ENCODE measurements at places on chromosomes 5 and 9.
A peak's percentile ranks its signal among the peaks of the same experiment; 100 is the strongest.

GRCh38 chr9:14315875-14316601, 2.1 kb upstream of the NFIB start:
- DNase-seq: peak; percentile 29

- DNase-seq: no peak
These were observed 61.6 kb upstream of the MAP1B start for GRCh38 chr5:72045692-72046091.

GRCh38 chr9:113590991-113591898, 127.7 kb downstream of the RGS3 start:
- DNase-seq: peak; percentile 56

DNA sequence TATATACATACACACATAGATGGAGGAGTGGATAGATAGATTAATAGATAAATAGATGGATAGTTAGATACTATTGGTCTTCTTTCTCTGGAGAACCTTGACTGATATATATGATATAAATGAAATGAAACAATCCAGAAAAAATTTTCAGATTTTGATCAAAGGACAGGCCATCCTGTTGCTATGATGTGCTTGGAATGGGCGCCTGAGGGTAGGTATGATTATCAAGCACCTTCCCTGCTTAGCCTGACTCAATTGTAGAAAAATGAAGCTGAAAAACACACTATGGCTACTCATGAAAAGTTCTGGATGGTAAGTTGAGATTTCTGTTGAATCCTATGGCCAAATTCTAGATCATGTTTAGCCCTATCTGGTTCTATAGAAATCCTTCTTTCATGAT, 266.5 kb upstream of the KLF4 start:
- DNase-seq: no peak

DNA sequence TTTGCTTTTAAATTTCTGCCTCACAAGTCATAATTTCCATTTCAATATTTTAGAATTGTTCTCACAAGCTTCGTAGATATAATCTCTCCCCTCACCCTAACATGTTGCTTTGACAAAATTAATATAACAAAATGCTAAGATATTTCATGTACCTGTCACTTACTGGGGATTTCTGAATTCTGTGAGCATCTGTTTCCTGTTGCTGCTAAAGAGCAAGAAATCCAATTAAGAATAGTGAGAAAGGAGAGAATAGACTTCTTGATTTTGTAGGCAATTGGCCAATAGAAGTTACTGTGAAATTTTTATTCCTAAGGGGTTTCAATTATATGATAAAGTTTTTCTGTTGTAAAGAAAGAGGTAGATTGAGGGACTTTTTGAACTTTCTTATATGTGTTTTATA, 796.5 kb upstream of the ARRDC3 start:
- DNase-seq: no peak

- DNase-seq: peak; percentile 75
These were observed 85.2 kb upstream of the ZBTB43 start for GRCh38 chr9:126719618-126720031.

- DNase-seq: no peak
These were observed 26.1 kb upstream of the RASGEF1C start for GRCh38 chr5:180235077-180235476.

GRCh38 chr5:5370059-5370774, 52.3 kb upstream of the ICE1 start:
- no peak for DNase-seq

- no peak for DNase-seq
These were observed 106.3 kb downstream of the NDUFAF2 start for GRCh38 chr5:61051267-61051666.

DNA sequence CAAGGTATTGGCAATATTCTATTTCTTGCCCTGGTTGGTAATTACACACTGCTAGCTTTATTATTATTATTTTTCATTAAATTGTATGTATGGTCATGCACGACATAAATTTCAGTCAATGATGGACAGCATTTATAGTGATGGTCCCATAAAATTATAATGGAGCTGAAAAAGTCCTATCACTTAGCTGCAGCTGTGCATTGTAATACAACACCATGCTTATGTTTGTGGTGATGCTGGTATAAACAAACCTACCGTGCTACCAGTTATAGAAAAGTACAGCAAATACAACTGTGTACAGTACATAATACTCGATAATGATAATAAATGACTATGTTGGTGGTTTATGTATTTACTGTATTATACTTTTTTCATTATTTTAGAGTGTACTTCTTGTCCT, 65.5 kb downstream of the NR3C1 start:
- DNase-seq: no peak

- DNase-seq: no peak
These were observed 10.3 kb downstream of the RUSC2 start for GRCh38 chr9:35500130-35500748.

- no peak for DNase-seq
These were observed 16.3 kb upstream of the ANXA1 start for GRCh38 chr9:73135394-73135793.

- no peak for DNase-seq
These were observed 35.9 kb upstream of the SARDH start for GRCh38 chr9:133773889-133774655.

DNA sequence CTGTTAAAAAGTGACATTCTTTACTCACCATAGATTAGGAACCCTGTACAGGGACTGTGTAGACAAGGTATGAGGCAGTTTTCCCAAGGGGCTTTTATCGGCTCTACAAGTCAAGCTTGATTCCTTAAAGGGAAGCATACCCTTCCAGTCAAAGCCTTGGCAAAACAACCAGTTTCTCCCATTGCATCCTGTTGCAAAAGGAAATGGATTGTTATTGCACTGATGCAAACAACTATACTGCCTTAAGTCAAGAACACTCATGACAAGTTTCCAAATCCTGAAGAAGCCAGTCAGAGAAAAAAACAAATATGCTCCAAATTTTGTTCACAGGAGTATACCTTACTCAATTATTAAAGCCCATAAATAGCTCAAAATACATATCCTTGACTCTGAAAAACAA, 67.5 kb downstream of the RGMB start:
- no peak for DNase-seq

- no peak for DNase-seq
These were observed 359.4 kb upstream of the ARRDC3 start for GRCh38 chr5:91742550-91742949.

DNA sequence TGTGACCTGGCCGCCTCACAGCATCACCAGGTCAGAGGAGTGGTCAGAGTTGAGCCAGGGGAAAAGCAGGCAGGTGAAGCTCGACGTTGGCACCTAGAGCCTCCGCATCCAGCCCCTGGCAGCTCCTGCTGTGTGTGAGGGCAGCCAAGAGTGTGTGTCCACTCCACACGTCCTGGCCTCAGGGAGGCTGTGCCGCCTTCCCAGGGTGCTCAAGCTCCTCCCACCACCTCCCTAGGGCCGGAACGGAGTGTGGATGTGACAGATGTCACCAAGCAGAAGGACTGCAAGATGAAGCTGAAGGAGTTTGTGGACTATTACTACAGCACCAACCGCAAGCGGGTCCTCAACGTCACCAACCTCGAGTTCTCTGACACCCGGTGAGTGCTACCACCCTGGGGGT, 72.5 kb downstream of the PHF2 start:
- DNase-seq: no peak

DNA sequence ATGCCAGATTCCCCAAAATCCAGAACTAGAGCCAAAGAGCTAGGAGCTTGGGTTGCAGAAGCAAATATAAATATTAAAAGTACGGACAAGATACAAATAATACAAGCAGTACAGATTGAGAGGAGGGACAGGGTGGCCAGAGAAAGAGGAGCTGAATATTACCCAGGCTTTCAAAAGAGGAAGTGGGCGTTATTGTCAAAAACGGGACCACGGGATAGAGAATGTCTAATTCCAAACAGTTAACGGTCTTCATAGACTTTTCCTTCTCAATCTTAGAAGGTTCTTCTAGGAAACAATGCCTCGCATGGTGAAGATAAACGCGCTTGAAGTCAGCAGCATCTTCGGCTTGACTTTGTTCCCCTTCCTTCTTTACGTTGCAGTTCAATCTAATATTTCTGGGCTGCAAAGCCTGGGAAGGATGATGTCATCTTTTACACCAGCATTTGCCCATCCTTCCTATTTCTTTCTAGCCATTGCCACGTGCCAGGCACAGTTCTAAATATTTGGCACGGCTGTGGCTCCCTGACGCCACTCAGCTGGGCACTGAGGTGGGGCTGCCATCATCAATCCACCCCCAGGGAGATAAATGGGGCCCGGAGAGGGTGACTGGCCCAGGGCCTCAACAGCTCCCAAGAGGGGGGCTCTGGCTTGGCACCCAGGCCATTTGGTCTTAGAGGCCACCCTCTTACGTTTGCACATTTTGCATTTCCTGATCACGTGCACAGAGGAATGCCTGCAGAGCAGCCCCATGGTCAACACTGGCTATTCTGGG, 16.3 kb upstream of the OLFM1 start:
- DNase-seq: no peak

- peak; percentile 22 for DNase-seq
These were observed 163.9 kb downstream of the CEMIP2 start for GRCh38 chr9:71604197-71605063.

- peak; percentile 34 for DNase-seq
These were observed 12.0 kb downstream of the GPSM1 start for GRCh38 chr9:136339173-136339957.

- DNase-seq: no peak
These were observed 9.5 kb downstream of the FBXO10 start for GRCh38 chr9:37566716-37567115.

GRCh38 chr9:128094950-128095544, 27.0 kb downstream of the SLC25A25 start:
- DNase-seq: no peak

GRCh38 chr5:77743181-77743580, 33.0 kb downstream of the TBCA start:
- DNase-seq: no peak

DNA sequence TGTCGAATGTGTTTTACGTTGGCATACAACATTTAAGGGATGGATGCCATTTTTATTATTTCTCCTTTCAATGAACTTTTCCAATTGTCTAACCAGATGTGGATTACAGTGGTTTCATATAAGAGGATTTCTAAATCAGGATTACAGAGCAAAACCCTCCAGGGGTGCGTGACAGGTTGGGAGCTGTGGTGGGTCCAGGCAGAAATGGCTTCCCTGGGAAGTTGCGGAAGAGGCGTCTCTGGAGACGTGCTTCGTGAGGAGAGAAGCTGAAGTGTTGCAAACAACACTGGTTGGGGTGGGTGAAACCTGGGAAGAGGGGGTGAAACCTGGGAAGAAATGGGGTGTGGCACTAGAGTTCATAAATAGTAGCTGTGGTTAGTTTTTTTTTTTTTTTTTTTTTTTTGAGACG, 4.5 kb upstream of the RPL26L1 start:
- DNase-seq: no peak

DNA sequence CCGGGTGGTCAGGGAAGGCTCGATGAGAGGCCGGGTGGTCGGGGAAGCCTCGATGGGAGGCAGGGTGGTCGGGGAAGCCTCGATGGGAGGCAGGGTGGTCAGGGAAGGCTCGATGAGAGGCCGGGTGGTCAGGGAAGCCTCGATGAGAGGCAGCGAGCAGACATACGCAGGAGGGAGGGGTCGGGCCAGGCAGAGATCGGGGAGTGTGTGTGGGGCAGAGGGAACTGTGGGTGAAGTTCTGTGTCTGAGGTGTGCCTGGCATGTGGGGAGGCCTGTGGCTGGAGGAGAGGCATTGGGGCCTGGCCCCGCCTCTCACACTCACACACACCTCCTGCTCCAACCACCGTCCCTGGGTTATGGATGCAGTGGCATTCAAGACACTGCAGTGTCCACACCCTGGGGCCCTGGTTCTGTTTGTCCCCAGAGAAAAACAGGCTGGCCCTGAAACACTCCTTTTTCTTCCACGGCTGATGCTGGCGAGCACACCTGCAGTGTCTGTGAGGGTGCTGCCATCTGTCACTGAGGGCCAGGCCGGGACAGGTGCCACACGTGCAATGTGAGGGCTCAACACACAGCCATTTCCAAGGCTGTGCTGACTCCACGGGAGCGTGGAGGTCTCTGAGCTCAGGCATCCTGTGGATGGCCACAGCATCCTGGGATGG, 6.5 kb upstream of the PLEKHG4B start:
- no peak for DNase-seq

DNA sequence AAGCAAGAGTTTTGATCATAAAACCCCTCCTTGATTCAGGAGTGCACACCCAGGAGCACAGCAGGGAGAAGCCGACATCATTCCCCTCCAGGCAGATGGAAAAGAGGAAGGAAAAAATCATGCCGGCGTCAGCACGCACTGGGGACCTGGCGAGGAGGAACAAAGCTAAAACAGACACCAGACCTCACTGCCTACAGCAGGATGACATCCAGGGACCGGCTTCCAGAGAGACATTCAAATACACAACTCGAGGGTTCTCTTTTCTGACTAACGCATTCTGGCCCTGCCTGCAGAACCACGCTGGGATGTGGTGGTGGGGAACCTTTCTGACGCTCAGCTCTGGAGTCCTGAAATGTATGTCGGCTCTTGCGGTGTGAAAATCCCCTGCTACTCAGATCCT, 2.7 kb downstream of the UBAC1 start:
- DNase-seq: no peak

GRCh38 chr5:36521838-36522745, 84.3 kb upstream of the SLC1A3 start:
- no peak for DNase-seq

- no peak for DNase-seq
These were observed 214.4 kb downstream of the NXNL2 start for GRCh38 chr9:88749420-88749819.

GRCh38 chr9:73148447-73148937, 3.2 kb upstream of the ANXA1 start:
- no peak for DNase-seq

DNA sequence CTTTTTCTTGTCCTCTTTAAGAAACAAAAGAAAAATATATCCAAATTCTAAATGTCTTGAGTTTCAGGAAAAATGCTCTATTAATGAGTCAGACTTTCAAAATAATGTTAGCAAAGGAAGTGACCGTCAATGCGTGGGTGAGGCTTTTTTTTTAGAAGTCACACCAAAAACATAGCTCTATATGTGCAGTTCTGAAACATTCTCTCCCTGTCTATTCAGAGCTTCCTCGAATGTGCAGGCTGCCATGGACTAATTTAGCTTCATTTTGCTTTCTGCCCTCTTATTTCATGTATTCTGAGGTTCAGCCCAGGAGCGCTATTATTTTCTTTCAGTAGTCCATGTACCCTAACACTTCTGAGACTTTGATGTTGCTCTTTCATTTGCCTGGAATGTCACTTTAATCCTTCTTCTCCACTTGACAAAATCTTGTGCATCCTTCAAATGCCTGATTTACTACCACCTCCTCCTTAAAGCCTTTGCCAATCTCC, 72.5 kb upstream of the RASA1 start:
- no peak for DNase-seq

DNA sequence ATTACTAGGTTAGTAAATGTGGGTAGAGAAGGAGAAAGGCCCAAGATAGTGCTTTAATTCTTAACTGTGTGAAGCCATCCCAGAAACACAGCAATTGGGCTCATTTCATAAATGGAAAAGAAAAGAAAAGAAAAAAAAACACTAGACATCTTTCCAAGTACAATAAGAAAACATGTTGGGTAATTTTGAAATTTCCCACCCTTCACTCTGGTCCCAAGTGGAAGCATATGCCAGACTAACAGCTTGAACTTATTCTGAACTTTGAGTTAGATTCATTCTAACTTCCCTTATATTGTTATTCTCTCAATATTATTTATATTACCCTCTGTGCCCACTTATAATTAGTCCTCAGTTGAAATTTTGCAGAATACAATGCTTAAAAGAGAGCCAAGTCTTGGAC, 113.4 kb upstream of the GHR start:
- no peak for DNase-seq

Data from SHP77 (cell line).